ENCODE measurements at places on chromosomes 16 and 17.

DNA sequence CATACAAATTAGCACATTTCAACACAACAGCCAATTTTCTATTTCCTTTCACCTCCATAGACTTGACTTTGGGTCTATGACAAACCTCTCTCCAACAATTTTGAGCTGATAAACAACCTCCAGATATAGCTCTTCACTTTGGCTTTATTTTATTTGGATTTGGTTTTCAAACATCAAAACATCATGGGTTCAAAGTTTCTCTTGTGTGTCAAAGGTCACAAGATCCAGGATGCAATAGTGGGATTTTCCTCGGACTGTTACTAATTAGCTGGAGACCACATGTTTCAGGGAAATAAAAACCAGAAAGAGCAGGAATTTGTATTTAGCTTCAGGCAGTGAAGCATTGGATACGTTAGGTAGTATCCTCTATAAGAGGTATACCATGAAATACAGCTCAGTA lies 351.0 kb upstream of the SOX9 start:
- no peak for DNase-seq

GRCh38 chr17:48429156-48429555 lies 858 bp downstream of the SKAP1 start:
- no peak for DNase-seq

GRCh38 chr17:59547131-59547915 lies 18.1 kb upstream of the DHX40 start:
- DNase-seq = no peak

DNA sequence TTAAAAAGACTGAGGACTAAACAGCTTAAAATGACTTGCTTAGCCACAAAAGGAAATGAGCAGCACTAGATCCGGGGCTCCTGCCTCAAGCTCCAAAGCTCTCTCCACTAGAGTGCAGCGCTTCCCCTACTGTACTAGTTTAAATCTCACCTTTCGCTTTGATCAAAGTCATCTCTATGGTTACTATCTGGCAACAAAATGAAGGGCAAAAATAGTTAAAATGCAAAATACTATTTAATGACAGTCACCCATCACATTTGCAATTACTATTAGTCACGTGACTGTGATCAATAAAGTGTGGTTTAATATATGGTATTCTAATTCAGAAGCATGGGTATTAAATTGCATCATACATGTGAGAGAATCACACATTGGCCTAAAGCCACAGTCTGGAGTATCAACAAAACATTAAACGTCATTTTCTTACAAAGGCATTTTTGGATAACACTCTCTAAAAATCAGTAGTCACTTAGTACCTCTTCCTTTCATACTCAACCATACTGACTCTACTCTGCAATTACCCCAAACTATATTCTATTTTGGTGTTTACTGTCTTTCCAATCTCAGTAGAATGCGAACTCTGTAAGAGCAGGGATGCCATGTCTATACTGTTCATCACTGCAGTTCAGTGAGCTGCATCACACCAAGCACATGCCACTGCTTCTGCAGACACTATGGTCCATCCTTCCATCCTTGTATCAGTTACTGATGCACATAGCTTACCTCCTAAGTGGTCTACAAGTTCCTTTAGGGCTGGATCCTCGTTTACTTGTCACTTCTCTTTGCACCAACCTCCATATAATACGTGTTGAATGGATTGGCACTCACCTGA lies 6.2 kb downstream of the PSMD12 start:
- peak; percentile 77 for DNase-seq

- no peak for DNase-seq
Measured at GRCh38 chr17:4584917-4585637, 748 bp downstream of the SMTNL2 start.

DNA sequence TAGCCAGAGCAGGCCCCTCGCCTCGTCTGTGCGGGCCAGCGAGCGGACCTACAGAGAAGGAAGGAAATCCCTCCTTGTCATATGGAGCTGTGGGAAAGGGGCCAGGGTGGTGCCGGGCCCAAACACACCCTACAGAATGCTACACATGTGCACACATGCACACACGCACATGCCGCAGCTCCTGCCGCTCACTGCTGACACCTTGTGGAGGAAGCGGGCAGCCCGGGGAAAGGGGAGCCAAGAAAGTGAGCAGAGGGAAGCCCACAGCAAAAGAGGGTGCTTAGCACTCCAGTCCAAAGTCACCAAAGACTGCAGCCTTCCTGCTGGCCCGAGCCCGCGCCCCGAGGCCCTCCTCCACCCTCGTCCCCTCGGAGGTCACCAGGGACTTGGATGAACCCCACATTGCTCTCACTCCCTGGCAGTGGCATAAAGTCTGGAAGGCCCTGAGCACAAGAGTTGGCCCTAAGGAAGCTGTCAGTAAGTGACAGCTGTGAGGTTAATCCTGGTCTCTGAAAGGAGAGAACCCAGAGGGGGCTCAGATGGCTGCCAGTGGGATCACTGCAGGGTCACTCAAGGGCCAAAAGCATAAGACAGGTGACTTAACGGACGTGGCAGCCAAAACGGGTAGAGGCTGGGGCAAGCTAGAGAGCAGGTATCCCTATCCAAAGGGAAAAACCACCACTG lies 68.2 kb downstream of the MYO18A start:
- DNase-seq = peak; percentile 21

GRCh38 chr16:4612977-4613635 lies 1.6 kb downstream of the UBALD1 start:
- DNase-seq = no peak

- DNase-seq = no peak
Measured at GRCh38 chr17:49845321-49845720, 2.5 kb downstream of the TAC4 start.

DNA sequence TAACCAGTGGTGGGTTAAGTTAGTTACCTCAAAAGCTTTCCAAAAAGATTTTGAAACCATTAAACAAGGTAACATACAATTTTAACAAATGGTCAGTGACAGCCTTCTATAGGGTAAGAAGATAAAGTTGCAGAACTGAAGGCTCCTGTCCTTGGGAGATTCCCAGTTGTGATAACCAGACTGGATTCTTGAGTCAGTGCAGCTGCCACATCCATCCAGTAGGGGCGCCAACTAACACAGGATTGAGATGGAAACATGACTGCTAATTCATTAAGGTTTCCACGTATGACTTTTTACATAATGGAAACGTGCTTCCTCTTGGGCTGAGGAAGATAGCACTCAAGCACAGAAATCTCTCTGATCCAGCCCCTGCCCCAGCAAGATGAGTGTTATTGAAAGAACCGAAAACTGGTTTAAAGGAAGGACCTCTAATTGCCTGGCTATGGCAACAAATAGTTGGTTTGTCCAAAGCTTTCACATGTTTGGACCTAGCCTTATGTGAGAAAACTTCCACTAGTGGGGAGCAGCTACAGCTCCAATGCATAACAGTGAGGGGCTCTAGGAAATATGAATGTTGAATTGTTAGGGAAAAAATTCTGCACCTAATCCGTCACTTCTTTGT lies 269.8 kb upstream of the MYOCD start:
- DNase-seq = peak; percentile 19
